ENCODE measurements at places on chromosomes 12 and 14.
A peak's percentile ranks its signal among the peaks of the same experiment; 100 is the strongest.

- no peak for DNase-seq
Observed at GRCh38 chr14:67856827-67857226, 37.2 kb downstream of the RAD51B start.

GRCh38 chr14:21203470-21204166 lies 47.8 kb upstream of the OR5AU1 start:
- DNase-seq = no peak

DNA sequence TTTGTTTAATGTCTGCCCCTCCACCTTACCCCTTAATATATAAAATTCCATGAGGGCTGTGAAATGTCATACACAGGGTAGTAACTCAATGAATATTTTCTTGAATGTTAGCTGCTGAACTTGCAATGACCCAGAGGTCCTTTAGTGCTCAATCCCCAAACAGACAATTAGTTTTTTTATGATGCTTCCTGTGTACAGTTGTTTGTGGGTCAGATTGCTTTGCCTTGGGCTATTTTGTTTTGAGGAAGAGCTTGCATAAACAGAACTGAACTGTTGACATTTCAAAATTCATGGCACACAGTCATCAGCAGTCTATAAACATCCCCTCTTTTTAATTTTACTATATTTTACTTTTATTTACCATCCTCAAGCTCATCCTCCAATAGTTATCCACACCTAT lies 820.5 kb upstream of the SEL1L start:
- DNase-seq = no peak

GRCh38 chr12:109871668-109872314 lies 8.6 kb downstream of the GLTP start:
- DNase-seq = no peak

DNA sequence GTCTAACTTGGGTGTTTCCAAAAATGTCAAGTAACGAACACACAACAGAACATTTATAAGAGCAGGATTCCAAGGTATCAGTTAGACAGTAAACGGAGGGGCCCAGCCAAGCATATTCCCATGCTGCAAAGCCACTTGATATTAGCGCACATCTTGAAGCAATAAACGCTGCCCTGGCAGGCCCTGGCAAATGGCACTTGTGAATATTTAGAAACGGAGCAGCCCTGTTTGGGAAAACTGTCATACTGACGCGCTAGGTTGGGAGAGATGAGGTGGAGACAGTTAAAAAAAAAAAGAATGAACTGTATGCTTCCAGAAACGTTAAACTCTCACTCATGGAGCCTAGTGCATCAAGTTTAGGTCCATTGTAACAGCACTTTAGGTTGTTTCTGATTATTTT lies 9.3 kb downstream of the DGLUCY start:
- DNase-seq = no peak

GRCh38 chr12:57461917-57462250 lies 2.3 kb downstream of the GLI1 start:
- no peak for DNase-seq

DNA sequence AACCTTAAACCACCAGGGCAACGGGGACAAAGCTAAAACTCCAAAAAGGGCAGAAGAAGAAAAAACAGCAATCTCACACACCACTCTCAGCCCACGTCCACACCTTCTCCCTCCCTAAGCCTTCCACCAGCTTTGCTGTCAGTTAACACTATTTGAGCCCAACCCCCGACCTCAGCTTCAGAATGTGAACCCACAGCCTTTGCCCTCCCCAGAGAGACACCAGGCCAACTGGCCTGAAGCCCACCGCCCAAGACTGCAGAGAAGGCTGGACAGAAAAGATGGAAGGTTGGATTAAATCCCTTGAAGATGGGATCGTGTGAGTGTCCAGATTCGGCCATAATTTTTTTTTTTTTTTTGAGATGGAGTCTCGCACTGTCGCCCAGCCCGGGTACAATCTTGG lies 22.4 kb downstream of the IRF2BPL start:
- no peak for DNase-seq

- peak; percentile 21 for DNase-seq
Observed at GRCh38 chr12:122067966-122068365, 10.6 kb upstream of the MLXIP start.

DNA sequence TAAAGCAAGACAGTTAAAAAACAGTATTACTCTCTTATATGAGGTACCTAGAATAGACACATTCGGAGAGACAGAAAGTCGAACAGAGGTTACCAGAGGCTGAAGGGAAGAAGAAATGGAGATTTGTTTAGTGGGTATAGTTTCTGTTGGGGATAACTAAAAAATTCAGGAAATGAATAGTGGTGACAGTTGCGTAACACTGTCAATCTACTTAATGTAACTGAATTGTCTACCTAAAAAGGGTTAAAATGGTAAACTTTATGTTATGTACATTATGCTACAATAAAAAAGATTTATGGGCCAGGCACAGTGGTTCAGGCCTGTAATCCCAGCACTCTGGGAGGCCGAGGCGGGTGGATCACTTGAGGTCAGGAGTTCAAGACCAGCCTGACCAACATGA lies 30.6 kb upstream of the SLC6A13 start:
- no peak for DNase-seq

DNA sequence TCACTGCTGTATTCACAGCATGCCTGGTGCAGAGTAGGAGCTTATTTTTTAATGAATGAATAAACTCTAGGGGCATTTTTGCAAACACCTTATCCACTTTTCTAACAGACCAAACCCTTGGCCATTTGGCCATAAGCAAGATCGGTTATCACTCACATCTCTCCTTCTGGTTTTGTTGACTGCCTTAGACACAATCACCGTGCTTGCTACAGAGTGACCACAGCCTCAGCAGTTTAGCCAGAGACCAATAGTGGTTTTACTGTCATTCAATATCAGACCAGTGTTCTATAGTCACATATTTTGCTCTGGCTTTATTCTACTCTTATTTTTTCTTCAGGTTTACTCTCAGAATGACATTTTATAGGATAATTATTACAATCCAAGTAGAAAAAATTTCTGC lies 2.2 kb downstream of the KLRB1 start:
- no peak for DNase-seq

- DNase-seq = no peak
Observed at GRCh38 chr12:21615431-21615830, 10.8 kb upstream of the GYS2 start.

DNA sequence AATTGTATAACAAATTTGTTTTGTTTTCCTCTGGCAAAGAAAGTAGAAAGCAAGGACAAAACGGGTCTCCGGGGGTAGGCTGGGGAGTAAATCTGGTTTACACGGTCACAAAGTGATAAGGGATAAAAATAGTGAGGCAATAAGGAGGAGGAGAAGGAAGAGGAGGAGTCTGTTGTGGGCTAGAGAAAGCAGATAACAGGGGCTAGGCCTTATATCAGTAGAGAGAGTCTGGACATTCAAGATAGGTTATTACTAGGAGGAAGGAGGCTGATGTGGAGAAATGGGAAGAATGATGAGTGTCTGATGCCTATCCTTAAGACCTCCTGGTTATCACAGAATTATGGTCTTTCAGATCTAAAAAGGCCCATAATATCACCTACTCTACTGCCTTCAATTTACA lies 83.2 kb upstream of the SSTR1 start:
- no peak for DNase-seq

DNA sequence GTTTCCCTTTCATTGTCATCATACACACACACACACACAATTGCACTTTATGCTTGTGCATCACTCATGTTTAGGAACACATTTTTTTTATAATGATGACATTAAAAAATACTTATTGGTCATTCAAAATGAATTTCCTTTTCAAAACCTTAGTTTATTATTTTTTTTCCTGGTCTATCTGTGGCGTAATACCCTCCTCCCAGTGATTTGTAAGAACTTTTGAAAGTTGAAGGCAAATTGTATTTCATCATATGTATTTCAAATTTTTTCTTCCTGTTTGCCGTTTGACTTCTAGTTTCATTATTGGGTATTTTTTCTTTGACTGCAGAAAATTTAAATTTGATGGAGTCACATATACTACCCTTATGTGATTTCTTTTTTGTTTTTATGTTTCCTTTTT lies 2.5 kb upstream of the LRRK2 start:
- DNase-seq = no peak

GRCh38 chr14:69487226-69487625 lies 2.7 kb downstream of the PLEKHD1 start:
- no peak for DNase-seq

DNA sequence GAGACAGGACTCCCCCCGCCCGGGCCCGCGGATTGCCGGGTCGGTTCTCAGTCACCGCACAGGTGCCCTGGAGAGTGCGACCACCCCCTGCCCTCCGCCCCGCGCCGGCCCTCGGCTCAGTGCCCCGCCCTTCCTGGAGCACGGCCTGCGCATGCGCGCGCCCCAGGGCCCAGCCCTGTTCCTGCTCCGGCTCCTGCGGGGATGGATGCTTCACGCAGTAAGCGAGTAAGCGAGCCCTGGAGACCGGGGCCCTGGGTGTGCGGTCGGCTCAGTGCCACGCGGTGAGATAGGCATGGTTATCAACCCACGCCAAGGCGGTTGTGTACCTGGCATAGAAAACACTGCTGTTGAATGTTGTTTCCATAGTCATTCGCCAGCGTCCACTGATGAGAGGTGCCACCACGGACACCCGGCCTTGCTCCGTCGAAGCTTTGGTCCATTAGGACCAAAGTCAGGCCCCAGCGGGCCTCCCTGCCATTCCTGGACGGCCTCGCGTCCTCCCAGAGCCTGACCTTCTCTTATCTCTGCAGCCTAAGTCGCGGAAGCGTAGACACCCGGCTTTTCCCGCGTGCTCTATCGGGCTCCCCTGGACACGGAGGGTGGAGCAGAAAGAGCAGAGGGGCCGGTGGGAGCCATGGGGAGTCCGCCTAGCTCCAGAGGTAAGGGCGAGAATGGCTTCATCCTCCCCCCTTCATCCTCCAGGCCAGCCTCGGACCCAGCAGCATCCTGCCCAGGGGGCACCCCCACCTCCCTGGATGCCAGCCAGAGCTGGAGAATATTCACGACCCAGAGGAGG lies 90.6 kb downstream of the PAPOLA start:
- peak; percentile 61 for DNase-seq

All from stimulated activated CD4-positive, alpha-beta T cell treated with anti-CD3 and anti-CD28 coated beads, Interleukin-4, amount 100 ng/mL, for 1 hour (primary cell).